SJCRH30 (cell line): ENCODE measurements at places on chromosomes 13 and 19. TPM values are rescaled to one million over a fixed set of nuclear protein-coding genes. Genes with fewer than 3 reads are reported as not detected.
A peak's percentile ranks its signal among the peaks of the same experiment; 100 is the strongest.

- H3K27me3 ChIP-seq: no peaks in the 10 kb centered on the region
- no peak for DNase-seq
- no peak overlapping the region for H3K27ac ChIP-seq
- no peak overlapping the region for H3K4me3 ChIP-seq
- H3K36me3 ChIP-seq: no peaks in the 10 kb centered on the region
Observed at GRCh38 chr13:40259899-40260298, 406.5 kb downstream of the FOXO1 start.

DNA sequence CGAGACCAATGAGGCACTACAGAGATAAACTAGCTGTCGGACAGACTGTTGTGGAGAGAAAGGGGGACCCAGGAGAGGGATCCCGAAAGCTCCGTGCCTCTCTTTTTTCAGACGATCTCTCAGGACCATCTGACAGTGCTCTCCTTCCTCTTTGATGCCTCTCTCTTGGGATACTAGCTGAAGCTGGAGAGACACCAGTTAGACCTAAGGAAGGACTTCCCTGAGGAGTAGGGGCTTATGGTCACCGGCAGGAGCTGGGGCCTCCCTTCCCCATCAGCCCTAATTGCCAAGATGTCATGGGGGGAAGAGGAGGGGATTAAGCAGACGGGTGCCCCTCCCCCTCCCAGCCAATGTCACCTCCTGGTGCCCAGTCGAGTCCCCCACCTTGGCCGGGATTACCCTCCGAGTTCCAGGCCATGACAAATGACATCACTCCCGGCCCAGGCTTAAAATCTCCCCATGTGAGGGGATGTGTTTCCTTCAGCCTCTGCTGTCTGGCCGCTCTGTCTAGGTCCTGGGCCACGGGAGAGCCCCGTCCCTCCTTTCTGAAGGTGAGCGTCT is at the start of gene CRX:
Gene CRX, plus strand, starts transcription at position 478 of the 561 bp plus-strand sequence. CDS start 12,507 bp downstream, outside the sequence.
- no peak for DNase-seq
- H3K36me3 ChIP-seq: no peaks in the 10 kb centered on the region
- peaks cover 30% of the 10 kb centered on the region for H3K4me1 ChIP-seq

The SELENOV gene
- total RNA-seq: 0.15 and 0.32 TPM in 2 replicates

- no peaks in the 10 kb centered on the region for H3K36me3 ChIP-seq
- DNase-seq: no peak
- no peaks in the 10 kb centered on the region for H3K27me3 ChIP-seq
- H3K4me1 ChIP-seq: peaks cover 4% of the 10 kb centered on the region
- no peak overlapping the region for H3K4me3 ChIP-seq
Observed at GRCh38 chr13:91154558-91155353, 192.7 kb upstream of the MIR17HG start.

The IQCN gene
- 0.03 and 0.06 TPM in 2 replicates for total RNA-seq

The ZNF844 gene
- 13.4 and 15.4 TPM in 2 replicates for total RNA-seq

DNA sequence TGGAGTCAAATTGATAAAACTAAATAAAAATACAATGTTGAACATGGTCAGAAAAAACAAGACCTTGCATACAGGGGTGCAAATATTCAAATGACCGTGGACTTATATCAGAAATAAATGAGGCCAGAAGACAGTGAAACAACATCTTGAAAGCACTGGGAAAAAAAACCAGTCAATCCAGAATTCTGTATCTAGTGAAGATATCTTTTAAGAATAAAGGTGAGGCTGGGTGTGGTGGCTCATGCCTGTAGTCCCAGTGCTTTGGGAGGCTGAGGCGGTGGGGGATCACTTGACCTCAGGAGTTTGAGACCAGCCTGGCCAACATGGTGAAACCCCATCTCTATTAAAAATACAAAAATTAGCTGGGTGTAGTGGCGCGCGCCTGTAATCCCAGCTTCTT is 15.2 kb upstream of the CEBPA start:
- H3K4me1 ChIP-seq: no peaks in the 10 kb centered on the region
- no peaks in the 10 kb centered on the region for H3K36me3 ChIP-seq
- no peak for DNase-seq
- H3K27ac ChIP-seq: no peak overlapping the region
- no peak overlapping the region for H3K4me3 ChIP-seq

- no peak for DNase-seq
- no peaks in the 10 kb centered on the region for H3K27me3 ChIP-seq
- H3K4me1 ChIP-seq: no peaks in the 10 kb centered on the region
- peaks cover 43% of the 10 kb centered on the region for H3K36me3 ChIP-seq
- no peak overlapping the region for H3K4me3 ChIP-seq
Observed at GRCh38 chr19:47093841-47094240, 19.7 kb downstream of the ZC3H4 start.

DNA sequence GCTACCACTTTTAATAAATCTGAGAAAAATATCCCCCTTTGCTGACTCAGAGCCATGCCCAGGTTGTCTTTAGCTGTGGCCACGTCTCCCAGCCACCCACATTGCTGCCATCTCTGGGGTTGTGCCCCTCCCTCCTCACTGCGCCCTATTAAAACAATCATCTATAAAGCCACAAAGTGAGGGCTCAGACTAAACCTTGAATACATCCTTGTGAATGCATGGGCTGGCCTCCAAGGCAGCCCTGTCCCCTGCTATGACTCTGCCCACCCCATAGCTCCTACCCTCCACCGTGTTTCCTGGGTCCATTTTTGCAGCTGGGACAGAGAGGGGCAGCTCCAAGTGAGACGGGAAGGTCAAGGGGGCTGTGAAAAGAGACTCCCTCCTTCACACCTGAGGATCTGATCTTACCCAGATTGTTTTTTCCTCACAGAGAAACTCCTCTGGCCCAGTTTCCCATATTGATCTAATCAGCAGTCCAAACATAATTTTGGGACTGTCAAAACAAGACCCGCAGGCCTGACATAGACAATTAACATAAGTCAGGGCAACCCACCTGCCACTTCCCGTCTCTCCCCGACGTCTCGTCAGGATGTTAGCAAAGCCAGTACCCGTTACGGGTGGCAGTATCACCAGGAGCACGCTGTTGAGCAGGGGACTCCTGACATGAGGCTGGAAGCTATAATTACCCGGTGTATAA is 199.0 kb downstream of the KATNAL1 start:
- no peak overlapping the region for H3K4me3 ChIP-seq
- H3K27me3 ChIP-seq: no peaks in the 10 kb centered on the region; the same call in none of the 2 replicates
- no peaks in the 10 kb centered on the region for H3K36me3 ChIP-seq
- DNase-seq: peak; percentile 26
- H3K27ac ChIP-seq: no peak overlapping the region

The ZNF724 gene
- 38.5 and 43.8 TPM in 2 replicates for total RNA-seq

DNA sequence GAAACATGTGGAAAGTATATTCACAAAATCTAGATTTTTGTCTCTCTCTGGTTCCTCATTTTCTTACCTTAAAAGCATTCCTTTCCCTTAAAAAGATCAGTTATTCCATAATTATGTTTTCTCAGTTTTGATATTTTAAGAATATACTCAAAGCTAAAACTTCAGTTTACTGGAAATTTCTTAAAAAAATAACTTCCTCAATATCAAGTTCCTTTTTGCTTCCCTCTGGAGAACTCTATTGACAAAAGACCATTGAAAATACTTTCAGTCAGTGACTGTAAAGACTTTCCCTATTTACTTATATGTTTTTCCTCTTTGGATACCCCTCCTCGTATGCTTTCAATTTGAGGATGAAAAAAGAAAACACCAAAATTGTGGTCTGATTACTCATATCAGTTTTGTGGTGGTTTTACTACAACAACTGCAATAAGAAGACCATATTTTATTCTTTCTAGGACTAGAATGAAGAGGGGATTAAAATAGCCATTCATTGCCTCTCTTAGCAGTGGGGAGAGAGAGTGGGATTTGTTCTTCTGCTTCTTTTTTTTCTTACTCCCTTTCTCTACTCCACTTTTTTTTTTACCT is 113.2 kb downstream of the ESD start:
- no peaks in the 10 kb centered on the region for H3K27me3 ChIP-seq
- peak overlapping the region; percentile 76; the same call in 1 of the 2 replicates for H3K27ac ChIP-seq
- H3K4me3 ChIP-seq: no peak overlapping the region
- no peak for DNase-seq
- no peaks in the 10 kb centered on the region for H3K36me3 ChIP-seq
